Small intestine (tissue), 16 donors: ENCODE measurements at places on chromosomes 6 and 20.

DNA sequence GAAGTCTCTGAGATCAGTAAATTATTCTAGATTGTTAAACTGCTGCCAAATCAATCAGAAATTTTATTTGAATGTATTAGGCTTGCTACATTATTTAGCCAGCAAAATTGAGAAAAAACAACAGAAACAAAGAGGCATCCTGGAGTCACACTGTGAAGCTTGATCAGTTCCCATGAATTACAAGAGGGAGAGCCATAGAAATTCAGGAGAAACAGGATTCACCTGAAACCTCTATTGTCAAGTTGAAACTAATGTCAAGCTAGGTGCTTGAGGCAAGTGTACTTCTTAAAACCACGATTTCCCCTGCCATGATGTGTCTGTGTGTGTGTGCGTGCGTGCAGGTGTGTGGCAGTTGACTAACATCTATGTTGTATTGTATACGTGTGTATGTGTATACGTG is 439.1 kb upstream of the NOX3 start:
- no peaks in the 10 kb centered on the region for H3K27me3 ChIP-seq
- no peak for DNase-seq
- H3K36me3 ChIP-seq, result no peaks in the 10 kb centered on the region
- H3K27ac ChIP-seq, result no peak overlapping the region
- H3K4me3 ChIP-seq, result no peak overlapping the region

DNA sequence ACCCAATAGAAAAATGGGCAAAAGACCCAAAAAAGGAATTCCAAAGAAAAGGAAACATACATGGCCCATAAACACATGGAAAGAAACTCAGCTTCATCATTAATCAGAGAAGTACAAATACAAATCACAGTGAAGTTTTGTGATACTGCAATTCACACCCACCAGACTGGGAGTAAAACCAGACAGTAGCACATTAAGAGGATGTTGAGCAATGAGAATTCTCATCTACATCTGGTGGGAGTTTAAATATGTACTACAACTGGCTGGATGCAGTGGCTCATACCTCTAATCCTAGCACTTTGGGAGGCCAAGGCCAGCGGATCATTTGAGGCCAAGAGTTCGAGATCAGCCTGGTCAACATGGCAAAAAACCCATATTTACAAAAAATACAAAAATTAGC is 125.7 kb upstream of the PHACTR1 start:
- H3K27me3 ChIP-seq, result no peaks in the 10 kb centered on the region
- H3K4me1 ChIP-seq, result peaks cover under 1% of the 10 kb centered on the region
- no peak overlapping the region for H3K4me3 ChIP-seq
- no peak for DNase-seq
- no peaks in the 10 kb centered on the region for H3K36me3 ChIP-seq

- no peaks in the 10 kb centered on the region for H3K27me3 ChIP-seq
- no peak overlapping the region for H3K27ac ChIP-seq
- H3K4me3 ChIP-seq, result no peak overlapping the region
- no peak for DNase-seq
Observed at GRCh38 chr20:44993343-44993742, 27.0 kb downstream of the STK4 start.

DNA sequence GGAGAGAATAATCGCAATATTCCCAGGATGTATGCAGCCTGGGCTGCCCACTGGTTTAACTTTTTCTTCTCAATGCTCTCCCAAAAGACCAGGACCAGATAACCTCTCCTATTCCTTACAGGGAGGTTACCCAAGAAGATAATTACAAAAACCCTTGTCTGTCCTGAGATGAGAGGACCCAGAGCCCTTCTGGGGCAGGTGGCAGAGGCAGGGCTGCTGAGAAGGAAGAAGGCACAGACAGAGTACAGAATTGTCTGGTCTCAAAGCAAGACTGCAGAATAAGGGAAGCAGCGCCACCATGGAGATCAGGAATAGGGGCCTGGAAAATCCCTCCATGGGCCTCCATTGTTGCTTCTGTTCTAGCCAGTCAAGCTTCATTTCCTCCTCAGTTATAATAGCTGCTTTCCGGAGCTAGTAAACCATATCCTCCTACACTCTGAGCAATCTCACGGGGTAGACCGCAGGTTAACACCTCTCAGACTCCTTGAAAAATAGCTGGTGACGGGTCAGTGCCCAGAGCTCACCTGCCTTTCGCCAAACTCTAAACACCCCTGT is 463 bp upstream of the HLA-DMB start:
- no peak overlapping the region for H3K4me3 ChIP-seq
- H3K4me1 ChIP-seq, result peaks cover 6% of the 10 kb centered on the region
- H3K36me3 ChIP-seq, result no peaks in the 10 kb centered on the region
- peak overlapping the region; percentile 20 for H3K27ac ChIP-seq
- H3K27me3 ChIP-seq, result no peaks in the 10 kb centered on the region

DNA sequence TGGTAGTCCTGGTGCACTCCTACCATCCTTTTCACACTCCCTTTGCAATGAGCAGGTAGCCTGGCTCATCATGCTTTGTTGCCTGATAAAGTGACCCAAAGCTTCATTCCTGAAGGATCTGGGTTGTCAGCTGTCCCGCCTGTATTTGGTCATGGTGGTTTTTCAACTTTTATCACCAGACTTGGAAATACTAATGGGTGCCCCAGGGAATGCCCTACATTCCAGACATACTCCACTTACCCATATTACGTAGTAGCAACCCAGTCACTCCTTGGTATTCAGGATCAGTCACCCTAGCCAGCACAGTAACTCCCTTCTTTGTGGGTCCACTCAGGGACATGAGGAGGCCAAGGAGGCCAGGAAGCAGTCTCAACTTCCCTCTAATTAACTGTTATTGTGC is 199.2 kb downstream of the MAFB start:
- no peak for DNase-seq
- no peaks in the 10 kb centered on the region for H3K4me1 ChIP-seq
- H3K4me3 ChIP-seq, result no peak overlapping the region

- no peak overlapping the region for H3K27ac ChIP-seq
- no peaks in the 10 kb centered on the region for H3K36me3 ChIP-seq
- no peak for DNase-seq
Observed at GRCh38 chr20:51565298-51566144, 23.0 kb upstream of the NFATC2 start.

DNA sequence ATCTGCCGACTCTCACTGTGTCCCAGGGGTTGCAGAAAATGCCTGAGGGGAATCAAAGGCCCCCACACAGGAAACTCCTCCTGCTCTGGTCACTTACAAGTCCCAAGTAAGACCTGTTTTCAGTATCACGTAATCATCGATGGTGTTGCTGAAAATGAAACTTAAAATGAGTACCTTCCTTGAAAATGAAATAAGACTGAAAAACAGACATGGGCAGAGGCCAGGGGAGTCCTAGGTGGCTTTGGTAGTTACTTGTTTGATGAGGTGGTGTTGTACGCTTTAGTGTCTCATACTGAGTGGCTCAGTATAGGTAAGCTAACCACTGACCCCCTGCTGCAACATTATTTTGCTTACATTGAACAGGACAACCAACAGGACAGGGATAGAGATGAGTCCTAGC is 43.0 kb upstream of the SYNCRIP start:
- no peak overlapping the region for H3K4me3 ChIP-seq
- no peaks in the 10 kb centered on the region for H3K4me1 ChIP-seq
- H3K27me3 ChIP-seq, result no peaks in the 10 kb centered on the region
- no peaks in the 10 kb centered on the region for H3K36me3 ChIP-seq
- DNase-seq, result no peak

GRCh38 chr6:163427498-163428254 is 13.2 kb downstream of the QKI start:
- no peak overlapping the region for H3K27ac ChIP-seq
- no peak overlapping the region for H3K4me3 ChIP-seq
- DNase-seq, result no peak
- no peaks in the 10 kb centered on the region for H3K36me3 ChIP-seq
- no peaks in the 10 kb centered on the region for H3K4me1 ChIP-seq

GRCh38 chr6:37313723-37314486 is 39.9 kb upstream of the RNF8 start:
- H3K27me3 ChIP-seq, result no peaks in the 10 kb centered on the region
- no peak overlapping the region for H3K4me3 ChIP-seq
- DNase-seq, result no peak
- H3K27ac ChIP-seq, result no peak overlapping the region

GRCh38 chr6:4853782-4854511 is 77.7 kb downstream of the CDYL start:
- DNase-seq, result peak; percentile 56
- H3K4me1 ChIP-seq, result peaks cover 10% of the 10 kb centered on the region
- H3K4me3 ChIP-seq, result no peak overlapping the region
- no peaks in the 10 kb centered on the region for H3K36me3 ChIP-seq

- H3K4me3 ChIP-seq, result no peak overlapping the region
- H3K27ac ChIP-seq, result no peak overlapping the region
- H3K27me3 ChIP-seq, result no peaks in the 10 kb centered on the region
- DNase-seq, result no peak
- no peaks in the 10 kb centered on the region for H3K36me3 ChIP-seq
- no peaks in the 10 kb centered on the region for H3K4me1 ChIP-seq
Observed at GRCh38 chr6:142953373-142954273, 8.6 kb upstream of the HIVEP2 start.

DNA sequence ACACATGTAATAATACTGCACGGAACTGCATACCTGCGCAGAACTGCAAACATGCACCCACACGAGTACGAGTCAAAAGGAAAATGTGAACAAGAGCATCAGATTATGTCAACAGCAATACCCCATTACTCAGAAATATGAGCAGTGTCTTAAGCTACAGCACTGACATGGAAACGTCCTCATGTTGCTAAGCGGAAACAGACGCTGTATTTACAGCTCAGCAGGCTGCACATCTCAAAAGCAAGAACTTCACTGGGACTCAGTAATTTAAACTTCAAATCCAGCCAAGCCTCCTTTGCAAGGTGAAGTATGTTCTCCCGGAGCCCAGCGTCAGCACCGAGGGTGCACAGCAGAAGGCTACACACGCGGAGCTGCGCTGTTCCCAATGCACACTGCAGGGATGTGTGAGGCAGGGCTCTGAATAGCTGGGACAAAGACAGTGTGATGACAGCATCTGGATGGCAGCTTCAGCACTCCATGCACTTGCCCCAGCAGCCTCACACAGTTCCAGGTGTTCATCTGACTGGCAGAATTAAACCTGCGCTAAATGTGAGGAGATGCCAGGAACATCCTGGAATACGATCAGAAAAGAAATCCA is 202.8 kb downstream of the WDR27 start:
- H3K4me1 ChIP-seq, result no peaks in the 10 kb centered on the region
- no peaks in the 10 kb centered on the region for H3K36me3 ChIP-seq
- no peaks in the 10 kb centered on the region for H3K27me3 ChIP-seq
- no peak for DNase-seq
- H3K4me3 ChIP-seq, result no peak overlapping the region

DNA sequence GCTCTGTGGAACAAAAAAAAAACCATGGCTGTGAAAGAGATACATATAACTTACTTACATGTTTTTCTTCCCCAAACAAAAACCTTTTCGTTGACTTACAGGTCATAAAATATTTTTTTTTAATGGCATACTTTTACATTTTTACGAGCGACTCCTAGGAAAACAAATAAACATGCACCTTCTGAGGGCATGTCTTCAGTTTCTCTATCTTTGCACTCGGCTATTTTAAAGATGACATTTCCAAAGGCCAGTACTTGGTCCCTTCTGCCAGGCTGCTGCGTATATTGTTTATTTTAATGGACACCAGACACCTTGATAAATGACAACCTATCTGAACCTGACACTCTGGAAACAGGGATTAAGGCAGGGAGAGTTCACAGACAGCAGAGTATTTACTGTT is 49.4 kb downstream of the PIGU start:
- H3K4me1 ChIP-seq, result no peaks in the 10 kb centered on the region
- H3K27ac ChIP-seq, result no peak overlapping the region
- H3K27me3 ChIP-seq, result no peaks in the 10 kb centered on the region
- DNase-seq, result no peak
- H3K36me3 ChIP-seq, result peaks cover 33% of the 10 kb centered on the region

GRCh38 chr6:158743033-158743651 is 76.0 kb downstream of the EZR start:
- DNase-seq, result no peak
- no peak overlapping the region for H3K4me3 ChIP-seq
- H3K27me3 ChIP-seq, result no peaks in the 10 kb centered on the region
- H3K27ac ChIP-seq, result no peak overlapping the region
- H3K36me3 ChIP-seq, result peaks cover 6% of the 10 kb centered on the region

- no peak overlapping the region for H3K4me3 ChIP-seq
- H3K27ac ChIP-seq, result no peak overlapping the region
- H3K36me3 ChIP-seq, result peaks cover 38% of the 10 kb centered on the region
- H3K4me1 ChIP-seq, result no peaks in the 10 kb centered on the region
- DNase-seq, result no peak
- no peaks in the 10 kb centered on the region for H3K27me3 ChIP-seq
Observed at GRCh38 chr6:154403788-154404187, 47.2 kb upstream of the IPCEF1 start.

GRCh38 chr6:16184129-16184528 is 54.3 kb upstream of the GMPR start:
- H3K4me3 ChIP-seq, result no peak overlapping the region
- no peak for DNase-seq
- H3K27ac ChIP-seq, result no peak overlapping the region
- H3K27me3 ChIP-seq, result no peaks in the 10 kb centered on the region
- H3K4me1 ChIP-seq, result no peaks in the 10 kb centered on the region
- no peaks in the 10 kb centered on the region for H3K36me3 ChIP-seq

- H3K4me1 ChIP-seq, result no peaks in the 10 kb centered on the region
- H3K27ac ChIP-seq, result no peak overlapping the region
- DNase-seq, result no peak
- no peak overlapping the region for H3K4me3 ChIP-seq
- H3K27me3 ChIP-seq, result peaks cover 2% of the 10 kb centered on the region
Observed at GRCh38 chr6:39090036-39090435, 24.9 kb downstream of the SAYSD1 start.

DNA sequence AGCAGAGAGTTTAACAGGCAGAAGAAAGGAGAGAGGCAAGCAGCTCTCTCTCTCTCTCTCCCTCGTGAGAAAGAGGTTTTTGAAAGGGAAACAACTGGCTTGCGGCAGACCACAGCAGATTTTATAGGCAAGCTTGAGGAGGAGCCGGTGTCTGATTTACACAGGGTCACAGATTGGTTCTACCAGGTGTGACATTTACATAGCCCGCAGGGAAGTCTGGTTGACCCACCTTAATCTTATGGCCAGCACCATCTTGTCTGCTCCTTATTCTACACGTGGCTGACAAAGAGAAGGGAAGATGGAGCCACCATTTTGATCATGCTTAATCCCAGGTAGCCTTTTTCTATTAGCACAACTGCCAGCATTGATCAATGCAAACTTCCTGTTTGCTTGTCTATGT is 65.4 kb downstream of the OR2J2 start:
- no peak for DNase-seq
- H3K27me3 ChIP-seq, result no peaks in the 10 kb centered on the region
- H3K27ac ChIP-seq, result no peak overlapping the region
- H3K36me3 ChIP-seq, result no peaks in the 10 kb centered on the region
- H3K4me1 ChIP-seq, result no peaks in the 10 kb centered on the region
- H3K4me3 ChIP-seq, result no peak overlapping the region
